Parietal lobe (tissue), 2 donors: ENCODE measurements at places on chromosomes 1 and 21. TPM values are rescaled to one million over a fixed set of nuclear protein-coding genes. Genes with fewer than 3 reads are reported as not detected.

Gene TNFRSF18
- total RNA-seq, result not detected

Gene KAZN
- 50.4 TPM for total RNA-seq

Gene FAM3B
- not detected for total RNA-seq

Gene TINAGL1
- 1.6 TPM for total RNA-seq

Gene DNM3
- total RNA-seq, result 133 TPM

Gene CNKSR1
- 7.2 TPM for total RNA-seq

Gene TP73
- total RNA-seq, result 0.31 TPM

Gene FCRLA
- total RNA-seq, result not detected

Gene S100B
- total RNA-seq, result 9.4 TPM

Gene RAVER2
- 25.0 TPM for total RNA-seq

Gene HHIPL2
- total RNA-seq, result 0.94 TPM

Gene NRIP1
- 77.9 TPM for total RNA-seq

Gene MYOG
- total RNA-seq, result not detected

Gene FCN3
- total RNA-seq, result not detected

Gene RBBP4
- 234 TPM for total RNA-seq

Gene ERO1B
- 24.7 TPM for total RNA-seq

Gene MDM4
- 147 TPM for total RNA-seq

Gene STUM
- total RNA-seq, result 38.2 TPM

Gene NUF2
- total RNA-seq, result 8.8 TPM

Gene CORT
- 3.8 TPM for total RNA-seq

Gene ARHGAP30
- total RNA-seq, result 0.31 TPM

Gene TEDDM1
- not detected for total RNA-seq

Gene HOOK1
- 13.8 TPM for total RNA-seq

Gene SLAMF6
- not detected for total RNA-seq

Gene OR2T29
- not detected for total RNA-seq

Gene CDKN2C
- 4.7 TPM for total RNA-seq

Gene PGLYRP4
- not detected for total RNA-seq

Gene APCS
- total RNA-seq, result not detected

Gene FAM163A
- 0.31 TPM for total RNA-seq

Gene CNR2
- total RNA-seq, result not detected

Gene ARHGEF10L
- 44.8 TPM for total RNA-seq

Gene TDRKH
- 28.2 TPM for total RNA-seq

Gene PCAT6
- not detected for total RNA-seq

Gene CA14
- 1.3 TPM for total RNA-seq

Gene PPFIA4
- total RNA-seq, result 44.1 TPM

Gene ATP5PB
- total RNA-seq, result 130 TPM

Gene KRTAP11-1
- not detected for total RNA-seq

Gene SMIM12
- 15.0 TPM for total RNA-seq

Gene TIE1
- 15.7 TPM for total RNA-seq

Gene FABP3
- 139 TPM for total RNA-seq

Gene CAP1
- 112 TPM for total RNA-seq

Gene CD164L2
- total RNA-seq, result not detected

Gene C1orf94
- total RNA-seq, result 1.3 TPM

Gene SLC44A5
- 219 TPM for total RNA-seq
